ENCODE measurements at places on chromosomes 6 and 20.

DNA sequence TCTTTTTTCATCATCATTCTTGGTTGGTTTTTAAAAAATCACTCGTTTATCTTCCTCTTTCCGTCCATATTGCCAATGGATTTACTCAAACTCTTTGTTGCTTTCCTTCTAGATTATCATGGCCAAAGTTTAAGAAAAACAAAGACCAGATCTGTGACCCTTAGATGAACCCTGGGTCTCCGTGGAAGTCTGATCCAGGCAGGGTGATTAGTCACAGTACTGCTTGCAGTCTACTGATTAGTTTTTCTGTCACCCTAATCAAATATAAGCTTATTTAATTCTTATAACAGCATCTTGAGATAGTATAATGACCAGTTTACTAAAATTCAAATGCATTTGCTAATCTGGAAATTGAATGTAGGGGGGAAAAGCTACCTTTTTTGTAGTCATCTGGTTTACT, 6.0 kb upstream of the SMIM28 start:
- DNase-seq: no peak

DNA sequence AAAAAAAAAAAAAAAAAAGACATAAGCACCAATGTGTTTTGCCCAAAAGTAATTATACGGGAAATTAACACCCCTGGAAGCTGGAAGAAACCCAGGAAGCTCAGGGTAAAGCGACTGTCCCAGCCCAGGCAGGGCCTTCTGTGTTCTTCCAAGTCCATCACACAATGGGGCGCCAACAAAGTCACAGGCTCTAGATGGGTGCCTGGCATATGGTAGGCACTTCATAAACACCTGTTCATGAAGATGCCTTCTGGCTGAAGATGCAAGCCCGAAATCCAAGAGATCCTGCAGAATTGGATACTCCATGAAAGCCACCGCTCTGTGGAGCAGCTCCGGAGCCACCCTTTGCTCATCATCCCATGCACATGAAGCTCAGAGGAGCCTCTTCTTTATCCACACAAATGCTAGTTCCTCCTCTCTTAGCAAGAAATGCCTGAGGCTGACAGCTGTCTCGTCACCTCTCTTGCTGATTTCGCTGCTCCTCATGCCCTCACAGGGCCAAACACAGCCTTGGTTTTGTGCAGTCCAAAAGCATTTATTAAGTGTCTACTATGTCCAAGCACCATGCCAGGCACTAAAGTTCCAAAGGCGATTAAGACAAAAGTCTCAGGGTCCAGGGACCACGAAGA, 76.6 kb downstream of the TRERF1 start:
- DNase-seq: no peak

DNA sequence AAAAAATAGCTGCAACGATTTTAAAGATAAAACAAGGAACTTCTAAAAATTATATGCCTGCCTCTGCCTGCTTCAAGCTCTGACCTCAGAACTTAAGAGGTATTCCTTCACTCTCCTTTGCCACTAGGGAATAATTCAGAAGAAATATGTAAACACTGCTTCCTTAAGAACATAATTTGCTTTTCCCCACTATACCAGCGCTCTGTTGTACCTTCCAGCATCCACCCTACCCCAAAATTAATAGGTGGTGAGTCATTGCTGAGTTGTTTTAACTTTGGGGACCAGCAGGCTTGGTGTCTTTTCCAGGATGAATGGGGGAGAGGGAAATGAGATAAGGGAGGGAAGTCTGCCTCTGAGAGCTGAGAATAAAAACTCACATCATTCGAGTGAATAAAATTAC, 107.7 kb upstream of the ATXN1 start:
- DNase-seq: no peak

DNA sequence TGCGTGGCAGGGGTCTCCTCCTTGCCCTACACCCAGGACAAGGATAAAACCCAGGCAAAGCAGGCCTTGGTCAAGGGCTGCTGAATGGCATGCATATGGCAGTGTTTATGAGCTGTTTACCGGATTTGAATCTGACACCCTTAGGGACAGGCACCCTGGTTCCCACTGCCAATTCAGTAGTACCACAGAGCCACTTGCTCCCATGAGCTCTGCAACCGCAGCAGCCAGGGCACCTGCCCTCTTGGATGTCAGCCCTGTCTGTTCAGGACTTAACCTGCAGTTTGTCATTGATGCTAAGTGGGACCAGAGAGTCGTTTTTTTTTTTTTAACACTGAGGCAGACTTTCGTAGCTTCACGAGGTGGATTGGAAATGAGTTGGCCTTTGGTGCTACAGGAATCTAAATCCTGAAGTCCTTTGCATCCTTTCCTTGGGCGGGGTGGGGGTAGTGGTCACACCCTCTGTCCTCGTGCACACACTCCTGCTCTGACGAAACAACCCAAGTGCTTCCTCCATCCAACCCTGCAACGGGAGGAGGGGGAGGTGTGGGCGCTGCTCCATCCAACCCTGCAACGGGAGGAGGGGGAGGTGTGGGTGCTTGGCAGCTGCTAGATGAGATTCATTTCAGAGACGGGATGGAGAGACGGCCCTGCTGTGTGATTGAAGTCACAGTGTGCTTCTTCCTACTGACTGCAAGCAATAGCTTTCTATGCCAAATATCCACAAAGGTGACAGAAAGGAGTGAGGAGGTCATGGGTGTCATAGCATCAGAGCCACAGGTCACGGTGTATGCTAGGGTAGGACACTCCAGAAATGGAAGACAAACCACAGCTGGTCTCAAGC, 166.5 kb downstream of the SMOC2 start:
- no peak for DNase-seq

Measured in germinal center (tissue), 1 donor.